ENCODE measurements at places on chromosomes 3 and 15. TPM values are rescaled to one million over a fixed set of nuclear protein-coding genes. Genes with fewer than 3 reads are reported as not detected.

DNA sequence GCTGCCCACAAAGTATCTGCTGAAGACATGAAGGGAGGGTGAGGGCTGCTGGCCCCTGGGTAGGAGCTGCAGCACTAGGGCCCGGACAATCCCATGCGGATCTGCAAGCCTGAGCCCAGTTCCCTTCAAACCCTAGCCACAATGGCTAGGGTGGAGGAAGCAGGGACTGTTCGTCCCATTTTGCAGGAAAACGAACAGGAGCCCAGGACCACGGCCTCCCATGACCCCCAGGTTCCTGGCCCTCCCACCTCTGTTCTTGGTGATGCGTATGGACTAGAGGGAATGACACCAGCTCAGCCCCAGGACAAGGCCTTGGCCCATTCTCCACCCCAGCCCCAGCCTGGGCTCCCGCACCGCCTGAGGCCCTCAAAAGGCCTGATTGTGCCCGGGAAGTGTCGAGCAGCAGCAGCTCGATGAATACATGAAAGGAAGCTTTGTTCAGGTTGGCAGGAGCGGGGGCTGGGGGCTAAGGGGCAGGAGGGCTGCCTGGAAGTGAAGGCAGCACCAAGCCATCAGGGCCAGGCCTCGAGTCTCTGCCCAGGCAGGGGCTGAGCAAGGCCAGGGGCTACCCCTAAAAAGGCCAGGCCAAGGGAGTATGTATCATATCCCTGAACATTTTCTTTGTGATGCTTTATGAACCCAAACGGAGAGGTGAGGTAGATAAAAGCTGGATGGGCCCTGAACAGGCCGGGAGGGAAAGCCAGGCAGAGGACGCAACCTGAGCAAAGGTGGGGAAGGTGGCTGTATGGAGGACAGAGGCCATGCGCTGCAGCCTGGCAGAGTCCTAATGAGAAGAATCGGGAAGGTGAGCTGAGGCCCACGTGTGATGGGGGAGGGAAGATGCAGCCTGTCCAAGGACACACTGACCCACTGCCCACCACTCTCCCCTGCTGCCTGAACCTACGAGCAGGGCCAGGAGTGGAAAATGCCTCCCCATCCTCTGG, 12.2 kb downstream of the SEMA7A start:
- no peak for DNase-seq

GRCh38 chr3:40930131-40930538, 269.2 kb upstream of the CTNNB1 start:
- DNase-seq = no peak

DNA sequence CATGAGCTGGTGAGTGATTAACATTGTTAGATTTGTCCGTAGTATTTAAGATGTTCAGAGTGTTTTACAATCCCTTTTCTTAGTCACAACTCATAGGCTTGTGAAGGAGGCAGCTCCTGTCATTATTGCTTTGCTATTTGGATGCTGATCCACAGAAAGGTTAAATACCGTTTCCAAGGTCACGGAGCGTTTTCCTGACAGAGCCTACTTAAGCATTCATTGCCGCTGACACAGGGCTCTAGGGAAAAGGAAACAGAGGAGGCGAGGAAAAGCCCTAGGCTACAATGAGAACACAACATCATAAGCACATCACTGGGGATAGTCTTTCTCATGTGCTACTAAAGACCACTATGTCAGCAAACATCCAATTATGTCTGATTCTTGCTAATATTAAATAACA, 38.5 kb upstream of the CPB1 start:
- DNase-seq = no peak

- DNase-seq = no peak
Observed at GRCh38 chr3:140298569-140299070, 363.6 kb downstream of the CLSTN2 start.

The NPAP1 gene
- not detected for total RNA-seq

GRCh38 chr15:99076109-99076508, 28.8 kb upstream of the SYNM start:
- no peak for DNase-seq

The LAMB2 gene
- total RNA-seq = 174 TPM

The DNAJB11 gene
- 94.5 TPM for total RNA-seq

The KLHL18 gene
- 25.5 TPM for total RNA-seq

DNA sequence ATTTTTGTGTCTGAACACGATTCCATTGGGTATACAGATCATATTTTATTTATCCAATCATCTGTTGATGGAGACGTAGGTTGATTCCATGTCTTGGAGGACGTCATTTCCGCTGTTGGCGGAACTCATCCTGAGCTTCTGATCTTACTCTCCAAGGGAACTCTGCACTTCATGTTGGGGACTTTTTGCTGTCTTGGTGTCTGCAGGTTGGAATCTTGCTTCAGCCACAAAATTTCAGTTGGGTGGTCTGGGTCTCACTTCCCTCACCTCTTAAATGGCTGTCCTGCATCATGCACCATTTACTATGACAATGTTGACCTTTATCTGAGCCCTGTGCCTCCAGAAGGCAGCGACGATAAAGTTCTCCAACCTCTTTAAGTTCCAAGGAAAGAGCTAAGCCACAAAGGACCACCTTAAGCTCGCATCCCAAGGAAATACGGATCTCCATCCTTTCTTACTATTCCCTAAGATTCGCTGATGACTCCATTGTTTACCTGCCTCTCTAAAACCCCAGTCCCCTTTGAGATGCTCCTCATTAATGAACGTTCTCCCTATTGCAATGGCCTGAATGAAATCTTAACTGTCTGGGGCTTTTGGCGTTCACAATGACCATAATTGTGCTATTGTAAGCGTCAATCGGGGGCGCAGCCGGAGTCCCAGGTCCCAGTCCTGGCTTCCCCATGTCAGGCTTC, 23.1 kb upstream of the RNU6-1 start:
- DNase-seq = no peak

The CA12 gene
- 44.0 TPM for total RNA-seq

DNA sequence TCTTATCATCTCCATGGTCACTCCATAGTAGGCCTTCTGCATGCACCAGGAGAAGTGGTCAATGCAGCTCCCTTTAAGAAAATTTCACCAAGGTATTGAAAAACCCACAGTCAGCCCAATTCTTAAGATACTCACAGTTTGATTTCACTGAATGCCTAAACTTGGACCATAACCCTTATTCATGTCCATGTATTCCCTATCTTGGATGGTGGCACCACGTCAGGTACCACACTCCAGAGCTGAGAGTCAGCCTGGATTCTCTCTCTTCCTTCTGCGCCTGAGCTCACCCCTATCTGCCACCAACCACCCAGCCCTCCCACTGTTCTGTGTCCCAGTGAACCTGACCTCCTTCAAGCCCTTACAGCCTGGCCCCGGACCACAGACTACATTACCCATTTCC, 183.2 kb upstream of the NR2F2 start:
- no peak for DNase-seq

DNA sequence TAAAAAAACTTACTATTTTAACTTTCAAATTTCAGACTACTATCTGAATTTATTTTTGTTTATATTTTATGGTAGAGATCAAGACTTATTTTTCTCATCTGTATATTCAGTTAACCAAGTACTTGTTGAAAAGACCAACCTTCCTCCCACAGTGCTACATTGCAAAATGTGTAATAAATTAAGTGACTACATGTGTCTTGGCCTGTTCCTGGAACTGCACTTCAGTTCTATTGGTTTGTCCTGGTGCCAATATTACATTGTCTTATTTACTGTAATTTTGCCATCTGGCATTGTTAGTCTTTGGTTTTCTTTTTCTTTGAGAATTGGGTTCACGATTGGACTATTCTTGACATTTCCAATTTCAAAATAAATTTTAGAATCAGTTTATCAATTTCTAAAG, 138.4 kb upstream of the KCNMB2 start:
- DNase-seq = no peak

DNA sequence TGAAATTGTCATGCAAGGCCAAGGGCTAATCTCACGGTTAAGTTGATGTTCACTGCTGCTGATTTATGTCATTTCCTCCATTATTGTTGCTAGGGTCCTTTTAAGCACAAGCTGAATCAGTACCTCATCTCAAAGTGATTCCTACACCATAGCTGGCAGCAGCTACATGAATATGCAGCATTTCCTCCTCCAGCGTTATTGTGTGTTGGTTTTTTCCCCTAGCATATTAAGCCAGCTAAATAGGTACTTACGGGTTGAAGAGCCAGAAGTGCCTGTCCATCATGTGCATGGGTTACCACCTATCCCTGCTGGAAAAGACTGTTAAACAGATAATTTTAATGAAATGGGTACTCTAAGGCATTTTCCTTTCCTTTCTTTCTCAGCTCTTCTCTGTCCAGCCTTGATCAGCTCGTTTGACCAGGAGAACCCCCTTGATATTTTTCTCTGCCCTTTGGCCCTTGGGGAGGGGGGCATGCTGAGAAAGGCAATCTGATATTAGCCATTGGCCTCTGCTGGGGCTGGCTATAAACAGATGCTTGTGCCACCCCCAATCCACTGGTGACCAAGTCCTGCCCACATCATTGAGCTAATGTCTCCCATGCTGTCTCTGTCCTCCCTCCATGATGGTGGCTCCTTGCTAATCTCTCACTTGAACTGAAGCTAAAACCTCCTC, 115.6 kb upstream of the PLXNA1 start:
- DNase-seq = no peak

The PLA1A gene
- not detected for total RNA-seq

- no peak for DNase-seq
Observed at GRCh38 chr15:51966192-51966591, 5.4 kb downstream of the LEO1 start.

GRCh38 chr3:44396200-44397171, 57.9 kb downstream of the TCAIM start:
- DNase-seq = no peak

- no peak for DNase-seq
Observed at GRCh38 chr3:71979175-71979574, 194.2 kb upstream of the PROK2 start.

DNA sequence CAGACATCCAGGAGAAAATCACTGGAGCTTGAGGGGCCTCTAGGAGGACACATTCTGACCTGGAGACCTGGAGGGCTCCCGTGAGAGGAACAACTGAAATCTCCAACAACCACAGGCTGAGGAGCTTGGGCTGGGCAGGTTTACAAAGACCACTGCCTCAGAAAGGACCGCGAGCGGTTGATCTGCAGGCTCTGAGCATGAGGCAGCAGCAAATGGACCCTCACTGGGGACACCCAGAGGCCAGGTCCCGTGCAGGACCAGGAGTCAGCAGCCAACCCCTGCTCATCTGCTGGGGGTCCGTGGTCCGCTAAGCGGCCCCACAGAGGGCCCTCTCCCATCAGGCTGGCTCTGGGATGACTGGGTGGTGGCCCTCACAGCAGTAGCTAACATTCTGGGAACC, 10.5 kb upstream of the EPHB3 start:
- DNase-seq = no peak

GRCh38 chr3:14583548-14584091, 43.5 kb upstream of the GRIP2 start:
- no peak for DNase-seq

- DNase-seq = peak; percentile 53
Observed at GRCh38 chr3:182234881-182235280, 523.2 kb downstream of the SOX2 start.

The MRPL46 gene
- total RNA-seq = 14.5 TPM

DNA sequence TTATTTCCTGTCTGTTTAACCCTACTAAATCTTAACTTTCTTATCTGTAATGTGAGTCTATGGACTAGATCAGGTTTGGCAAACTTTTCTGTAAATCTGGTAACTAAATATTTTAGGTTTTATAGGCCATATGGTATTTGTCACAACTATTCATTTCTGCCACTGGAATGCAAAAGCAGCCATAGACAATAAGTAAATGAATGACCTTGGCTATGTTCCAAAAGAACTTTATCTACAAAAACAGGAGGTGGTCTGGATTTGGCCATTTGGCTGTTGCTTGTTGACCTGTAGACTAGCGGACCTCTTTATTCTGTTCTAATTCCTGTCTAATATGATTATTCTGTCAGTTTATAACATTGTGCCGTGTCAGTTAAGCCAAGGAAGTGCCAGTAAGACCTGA, 314.2 kb downstream of the LPP start:
- DNase-seq = no peak

- no peak for DNase-seq
Observed at GRCh38 chr3:15121936-15122335, 23.0 kb upstream of the RBSN start.

DNA sequence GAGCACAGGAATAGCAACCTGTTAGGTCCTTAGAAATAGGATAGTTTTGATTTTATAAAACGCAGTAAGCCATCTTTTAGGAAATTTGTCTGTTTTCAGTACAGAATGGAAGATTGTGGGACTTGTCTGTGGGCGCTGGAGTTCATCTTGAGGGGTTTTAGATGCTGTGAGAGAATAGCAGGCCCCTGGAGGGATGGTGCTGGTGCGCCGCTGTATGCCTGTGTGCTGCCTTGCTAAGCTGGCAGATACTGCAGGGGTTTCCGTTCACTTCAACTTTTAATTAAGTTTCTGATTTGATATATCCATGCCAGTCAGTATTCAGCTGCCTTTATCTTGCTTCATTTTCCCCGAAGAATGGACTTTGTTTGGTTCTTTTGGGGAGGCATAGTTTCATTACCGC, 4.2 kb downstream of the CACNA2D3 start:
- no peak for DNase-seq

- DNase-seq = no peak
Observed at GRCh38 chr3:107705046-107705445, 182.3 kb downstream of the BBX start.

DNA sequence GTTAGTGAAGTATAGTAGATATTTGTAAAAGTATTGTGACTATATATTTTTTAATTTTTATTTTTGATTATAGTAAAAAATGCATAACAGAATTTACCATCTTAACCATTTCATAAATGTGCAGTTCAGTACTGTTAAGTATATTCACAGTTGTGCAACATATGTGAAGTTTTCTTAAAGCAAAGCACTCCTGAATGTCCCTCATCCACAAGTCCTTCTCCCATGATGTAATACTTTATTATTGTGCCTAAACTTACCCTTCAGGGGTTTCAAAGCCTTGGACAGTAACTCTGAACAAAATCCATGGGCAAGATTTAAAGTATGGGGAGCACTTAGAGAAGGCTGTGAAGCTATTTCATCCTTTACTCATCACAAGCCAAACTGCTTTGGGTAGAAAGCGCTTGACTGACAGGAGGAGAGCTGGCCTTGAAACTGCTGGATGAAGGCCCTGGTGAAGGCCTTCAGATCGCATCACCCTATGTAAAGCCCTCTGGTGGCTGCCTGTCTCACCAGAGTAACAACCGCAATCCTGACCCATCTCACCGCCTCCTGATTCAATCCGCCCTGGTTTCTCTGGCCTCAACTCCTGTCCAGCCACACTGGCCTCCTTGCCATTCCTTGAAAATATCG, 28.0 kb downstream of the LSM3 start:
- DNase-seq = no peak

The MASP1 gene
- total RNA-seq = 3.9 TPM

GRCh38 chr3:50411229-50411628, 51.9 kb upstream of the TMEM115 start:
- DNase-seq = no peak
